ENCODE measurements at places on chromosomes 7 and 10.

DNA sequence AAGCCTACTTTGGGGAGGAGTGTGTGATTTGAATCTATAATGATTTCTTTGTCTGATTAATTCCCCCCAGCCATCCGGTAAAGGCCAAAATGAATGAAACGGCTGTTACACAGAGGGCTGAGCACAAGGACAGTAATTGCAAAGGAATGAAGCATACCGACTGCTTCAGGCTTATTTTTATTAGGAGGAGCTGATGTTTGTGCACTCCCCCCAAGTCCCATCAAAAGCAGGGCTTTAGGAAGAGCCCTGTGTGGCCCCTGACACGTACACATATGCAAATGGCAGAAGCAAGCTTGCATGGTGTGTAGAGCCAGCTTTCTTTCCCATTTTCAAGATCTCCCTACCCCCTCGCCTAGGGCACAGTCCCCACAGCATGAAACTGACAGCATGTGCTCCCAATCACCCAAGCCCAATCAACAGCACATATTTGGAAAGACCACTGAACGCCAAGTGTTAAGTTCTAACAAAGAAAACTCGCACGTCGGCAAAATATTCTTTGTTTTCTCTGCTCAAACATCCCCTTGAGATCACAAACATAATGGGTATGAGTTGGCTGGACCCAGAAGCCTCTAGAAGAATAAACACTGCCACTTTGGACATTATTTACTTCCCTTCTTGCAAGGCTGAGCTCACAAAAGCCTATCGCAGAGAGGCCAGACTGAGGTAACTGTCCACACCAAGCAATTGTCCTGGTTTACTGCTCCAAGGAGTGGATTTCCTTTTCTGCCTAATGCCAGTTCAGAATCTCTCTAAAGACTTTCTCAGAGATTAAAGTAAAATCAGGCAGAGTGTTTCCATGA is 143.0 kb downstream of the CUBN start:
- DNase-seq, result no peak

GRCh38 chr7:22697876-22698606 is 29.0 kb upstream of the IL6 start:
- no peak for DNase-seq

GRCh38 chr7:143279186-143280098 is 5.3 kb upstream of the TMEM139 start:
- DNase-seq, result no peak

DNA sequence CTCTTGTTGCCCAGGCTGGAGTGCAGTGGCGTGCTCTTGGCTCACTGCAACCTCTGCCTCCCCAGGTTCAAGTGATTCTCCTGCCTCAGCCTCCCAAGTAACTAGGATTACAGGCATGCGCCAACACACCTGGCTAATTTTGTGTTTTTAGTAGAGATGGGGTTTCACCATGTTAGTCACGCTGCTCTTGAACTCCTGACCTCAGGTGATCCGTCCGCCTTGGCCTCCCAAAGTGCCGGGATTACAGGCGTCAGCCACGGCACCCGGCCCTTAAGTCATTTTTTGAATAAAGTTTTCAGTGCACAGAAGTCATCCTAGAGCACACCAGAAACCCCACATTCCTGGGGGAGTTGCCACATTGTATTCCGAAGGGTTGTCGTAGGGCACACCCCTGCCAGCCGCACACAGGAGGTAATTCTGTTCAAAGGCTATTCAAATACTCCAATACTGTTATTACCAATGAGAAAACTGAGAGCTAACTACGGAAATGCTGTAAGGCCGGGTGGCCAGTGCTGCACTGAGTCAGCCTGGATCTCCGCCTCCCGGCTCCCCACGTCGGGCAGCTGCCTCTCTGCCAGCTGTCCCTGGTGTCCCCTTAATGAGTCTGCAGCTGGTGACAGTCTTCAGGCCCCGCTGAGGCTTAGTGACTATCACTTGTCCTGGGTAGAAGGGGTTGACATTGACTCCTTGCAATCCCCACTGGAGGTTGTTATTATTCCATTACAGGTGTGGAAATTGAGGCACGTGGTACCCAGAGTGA is 8.6 kb upstream of the RFC2 start:
- no peak for DNase-seq

- DNase-seq, result no peak
Measured at GRCh38 chr7:102832674-102833073, 80.1 kb upstream of the LRRC17 start.

- peak; percentile 5 for DNase-seq
Measured at GRCh38 chr7:149422914-149423301, 38.0 kb downstream of the ZNF777 start.

GRCh38 chr7:129376076-129376777 is 58.0 kb upstream of the STRIP2 start:
- DNase-seq, result peak; percentile 39

GRCh38 chr10:110840225-110840922 is 31.4 kb upstream of the PDCD4 start:
- DNase-seq, result no peak

DNA sequence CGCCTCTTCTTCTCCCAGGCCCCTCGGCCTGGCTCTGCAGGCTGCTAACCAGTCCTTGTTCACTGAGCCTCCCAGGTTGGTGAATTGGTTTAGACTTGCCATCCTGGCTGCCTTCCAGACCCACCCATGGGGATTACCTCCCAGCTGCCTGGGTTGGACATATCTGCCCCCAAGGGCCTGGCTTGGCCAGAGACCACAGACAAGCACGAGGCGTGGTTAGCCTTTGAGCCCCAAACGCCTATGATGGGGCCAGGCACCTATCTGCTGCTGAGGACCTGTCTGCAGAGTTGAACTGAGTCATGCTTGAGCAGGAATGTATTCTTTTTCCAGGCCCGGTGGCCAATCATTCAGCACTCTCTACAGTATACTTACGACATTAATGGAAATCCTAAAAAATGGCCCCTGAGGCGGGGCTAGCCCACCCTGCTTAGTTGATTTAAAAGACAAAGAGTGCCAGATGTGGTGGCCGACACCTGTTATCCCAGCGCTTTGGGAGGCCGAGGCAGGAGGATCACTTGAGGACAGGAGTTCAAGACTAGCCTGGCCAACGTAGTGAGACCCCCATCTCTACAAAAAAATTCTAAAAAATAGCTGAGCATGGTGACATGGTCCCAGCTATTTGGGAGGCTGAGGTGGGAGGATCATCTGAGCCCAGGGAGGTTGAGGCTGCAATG is 361.5 kb downstream of the FRMD4A start:
- DNase-seq, result no peak

- no peak for DNase-seq
Measured at GRCh38 chr10:130958003-130958402, 353.5 kb downstream of the TCERG1L start.

GRCh38 chr10:17918187-17918903 is 33.4 kb upstream of the SLC39A12 start:
- no peak for DNase-seq

GRCh38 chr10:76463111-76463510 is 1031.7 kb downstream of the LRMDA start:
- no peak for DNase-seq

DNA sequence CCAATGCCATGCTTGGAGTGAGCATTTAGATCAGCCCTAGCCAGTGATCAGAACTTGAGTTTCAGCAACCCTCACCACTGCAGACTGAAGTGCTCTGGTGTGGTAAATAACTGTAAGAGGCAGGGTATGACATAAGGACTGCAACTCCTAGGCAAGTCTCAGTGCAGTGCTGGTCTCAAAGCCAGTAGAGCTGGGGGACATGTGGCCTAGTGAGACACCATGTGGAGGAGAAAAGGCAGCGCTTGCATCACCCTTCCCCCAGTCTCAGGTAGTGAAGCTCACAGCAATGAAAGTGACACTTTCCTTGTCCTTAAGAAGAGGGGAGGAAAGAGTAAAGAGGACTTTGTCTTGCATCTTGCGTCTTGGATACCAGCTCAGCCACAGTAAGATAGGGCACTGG is 386.8 kb upstream of the POT1 start:
- no peak for DNase-seq

DNA sequence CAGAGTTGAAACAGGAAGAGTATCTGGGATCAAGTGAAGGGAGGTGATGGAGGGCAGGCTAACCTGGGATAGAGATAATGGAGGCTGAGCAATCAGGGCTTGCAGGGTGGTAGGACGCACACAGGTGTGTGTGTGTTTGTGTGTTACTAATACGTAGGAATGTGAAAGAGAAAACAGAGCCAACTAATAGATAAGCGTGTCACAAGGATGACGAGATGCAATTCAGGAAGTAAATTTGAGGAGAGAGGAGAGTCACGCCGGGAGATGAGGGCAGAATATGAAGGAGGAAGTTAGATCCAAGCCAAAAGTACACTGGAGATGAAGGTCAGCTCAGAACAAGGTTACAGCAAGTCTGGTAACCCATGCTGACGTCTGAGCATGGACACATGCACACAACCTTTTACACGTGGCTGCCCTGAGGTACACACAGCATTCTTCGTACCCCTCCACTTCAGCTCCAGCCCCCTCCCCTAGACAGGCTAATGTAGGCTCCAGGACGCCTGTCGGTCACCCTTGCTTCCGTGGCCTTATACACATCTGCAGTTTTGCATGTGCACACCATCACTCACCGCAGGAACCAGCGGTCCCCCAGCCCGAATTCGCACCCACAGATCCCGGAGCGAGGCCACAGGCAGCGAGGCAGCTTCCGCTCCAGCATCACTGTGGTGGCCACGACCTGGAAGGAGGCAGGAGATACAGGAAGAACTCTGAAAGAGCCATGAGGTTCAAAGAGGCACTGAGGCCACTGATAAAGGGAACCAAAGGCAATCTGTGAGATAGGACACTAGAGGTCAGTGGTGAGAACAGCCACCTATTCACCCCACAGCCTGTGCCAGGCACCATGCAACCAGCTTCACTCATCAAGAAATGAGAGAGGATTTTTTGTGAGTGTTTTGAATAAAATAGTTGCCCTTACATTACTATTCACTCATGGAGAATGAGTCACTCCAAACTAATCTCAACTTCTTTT is 23.7 kb upstream of the TRPV6 start:
- no peak for DNase-seq

GRCh38 chr7:76220185-76221057 is 18.7 kb downstream of the SRRM3 start:
- DNase-seq, result no peak

DNA sequence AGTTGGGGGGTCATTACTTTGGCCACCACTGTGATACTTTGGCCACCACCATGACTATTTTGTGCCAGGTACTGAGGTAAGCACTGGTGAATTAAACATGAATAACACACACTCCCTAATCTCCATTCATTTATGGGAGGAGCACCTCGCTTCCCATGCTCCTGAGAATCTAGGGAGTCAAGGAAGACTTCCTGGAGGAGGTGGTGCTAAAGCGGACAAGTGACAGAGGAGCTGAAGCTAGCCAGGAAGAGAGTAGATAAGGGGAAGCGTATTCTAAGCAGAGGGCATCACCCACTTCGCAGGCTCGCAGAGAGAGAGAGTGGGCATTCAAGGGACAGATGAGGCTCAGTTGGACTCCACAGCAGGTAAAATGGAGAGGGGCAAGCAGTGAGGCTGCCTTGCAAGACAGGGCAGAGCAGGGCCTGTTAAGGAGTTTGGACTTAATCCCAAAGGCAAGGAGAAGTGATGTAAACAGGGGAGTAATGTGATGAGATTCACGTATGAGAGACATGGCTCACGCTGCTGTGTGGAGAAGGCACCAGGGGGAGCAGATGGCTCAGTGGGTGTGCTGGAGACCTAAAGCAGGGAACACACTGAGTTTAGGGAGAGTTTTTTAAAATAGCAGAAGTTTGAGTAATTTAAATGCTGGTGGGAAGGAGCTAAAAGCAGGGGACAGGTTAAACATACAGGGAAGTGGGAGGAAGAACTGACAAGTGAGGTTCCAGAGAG is 21.3 kb upstream of the TMEM248 start:
- DNase-seq, result no peak

- no peak for DNase-seq
Measured at GRCh38 chr10:44376472-44377099, 8.3 kb downstream of the CXCL12 start.

DNA sequence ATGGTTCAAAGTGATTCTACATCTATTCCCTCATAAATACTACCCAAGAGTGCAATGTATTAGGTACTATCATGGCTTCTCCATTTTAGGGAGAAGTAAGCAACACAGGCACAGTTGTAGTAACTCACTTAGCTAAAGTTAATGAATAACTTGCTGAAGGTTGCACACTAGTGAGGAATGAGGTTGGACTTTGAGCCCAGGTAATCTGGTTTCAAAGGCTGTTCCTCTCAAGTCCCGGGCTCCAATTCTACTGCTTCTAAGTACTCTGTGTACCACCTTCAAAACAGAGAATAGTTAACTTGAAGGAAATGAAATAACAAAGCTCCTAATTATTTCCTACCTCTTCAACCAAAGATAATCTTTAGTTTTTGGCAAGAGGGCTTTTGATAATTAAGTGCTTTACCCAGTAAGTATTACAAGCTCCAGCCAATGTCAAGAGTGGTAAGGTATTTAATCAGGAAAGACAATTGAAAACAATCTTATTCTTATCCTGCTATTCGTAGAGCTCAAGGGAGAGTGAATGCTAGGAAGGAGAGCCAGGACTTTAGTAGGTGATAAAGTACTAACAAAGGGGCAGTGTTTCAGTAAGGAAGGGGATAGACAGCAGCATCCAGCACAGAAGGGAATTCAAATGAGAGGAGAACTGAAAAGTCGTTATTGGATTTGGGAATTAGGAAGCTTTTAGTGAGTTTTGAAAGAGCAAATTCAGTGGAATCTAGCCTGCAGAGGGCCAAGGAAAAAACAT is 158.2 kb upstream of the PTPRZ1 start:
- DNase-seq, result no peak

GRCh38 chr7:94289071-94289470 is 105.6 kb upstream of the COL1A2 start:
- no peak for DNase-seq

- no peak for DNase-seq
Measured at GRCh38 chr10:107340326-107340725, 175.8 kb upstream of the SORCS1 start.

DNA sequence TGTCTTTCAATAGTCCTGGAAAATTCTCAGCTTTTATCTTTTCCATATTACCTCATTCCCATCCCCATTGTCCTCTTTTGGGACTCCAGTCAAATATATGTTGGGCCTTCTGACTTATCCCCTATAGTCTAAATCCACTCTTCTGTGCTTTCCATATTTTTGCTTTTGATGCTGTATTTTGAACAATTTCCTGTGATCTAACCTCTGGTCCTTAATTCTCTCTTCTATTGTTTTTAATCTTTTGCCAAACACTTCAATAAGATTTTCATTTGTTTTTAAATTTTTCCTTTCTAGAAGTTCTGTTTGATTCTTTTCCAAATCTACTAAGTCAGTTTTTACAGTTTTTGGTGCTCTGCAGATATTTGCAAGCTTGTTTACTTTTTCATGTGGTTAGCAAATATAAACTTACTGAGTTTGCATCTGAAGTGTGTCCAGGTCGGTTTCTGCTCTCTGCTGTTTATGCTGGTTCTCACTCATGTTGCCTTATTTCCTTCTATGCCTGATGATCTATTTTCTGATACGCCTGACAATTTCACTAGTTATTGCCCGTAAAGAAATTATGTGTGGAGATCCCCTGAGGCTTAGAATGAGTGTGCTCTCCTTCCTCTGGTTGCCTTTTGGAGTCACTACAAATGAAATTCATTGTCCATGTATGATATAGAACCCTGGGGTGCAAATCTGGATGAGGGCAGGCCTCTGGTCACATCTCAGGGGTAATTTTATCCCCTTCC is 110.4 kb downstream of the RBM20 start:
- DNase-seq, result no peak

Measured in stimulated activated CD8-positive, alpha-beta memory T cell treated with anti-CD3 and anti-CD28 coated beads, Interleukin-2, amount 100 ng/mL, for 48 hours (primary cell).